MCF 10A (cell line): ENCODE measurements at places on chromosomes 7 and 10. TPM values are rescaled to one million over a fixed set of nuclear protein-coding genes. Genes with fewer than 3 reads are reported as not detected.

- DNase-seq, result no peak
Observed at GRCh38 chr7:20194343-20194995, 22.7 kb downstream of the MACC1 start.

DNA sequence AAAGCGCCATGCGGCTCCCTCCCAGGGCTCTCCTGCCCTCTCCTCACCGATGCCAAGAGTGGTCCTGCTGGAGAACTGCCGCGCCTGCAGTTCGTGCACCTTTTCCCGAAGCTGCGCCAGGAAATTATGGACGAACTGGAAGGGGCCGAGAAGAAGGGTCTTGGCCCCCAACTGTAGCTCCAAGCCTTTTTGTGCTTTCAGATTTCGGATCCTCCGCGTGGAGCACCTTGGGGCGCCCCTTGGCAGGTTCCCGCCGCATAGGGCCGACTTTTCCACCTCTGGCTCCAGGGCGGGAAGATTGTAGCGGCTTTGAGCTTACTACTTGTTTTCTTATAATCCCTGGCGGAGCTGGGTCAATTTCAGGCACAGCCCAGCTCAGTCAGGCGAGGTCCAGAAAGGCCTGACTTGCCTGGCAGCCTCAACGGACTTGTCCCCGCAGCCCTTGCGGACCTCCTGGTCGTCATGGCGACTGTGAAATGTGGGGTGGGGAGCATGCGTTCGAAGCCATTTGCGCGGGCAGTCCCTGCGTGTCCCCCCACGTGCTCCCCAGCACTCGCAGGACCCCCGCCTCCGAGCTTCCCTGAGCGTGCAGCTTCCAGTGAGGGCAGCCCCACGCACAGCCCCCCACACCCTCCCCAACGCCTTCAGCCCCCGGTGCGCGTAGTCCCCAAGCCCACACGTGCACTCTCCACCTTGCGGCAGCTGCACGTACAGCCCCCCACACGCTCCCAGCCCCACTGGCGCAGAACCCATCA, 129.9 kb downstream of the KBTBD2 start:
- DNase-seq, result no peak

DNA sequence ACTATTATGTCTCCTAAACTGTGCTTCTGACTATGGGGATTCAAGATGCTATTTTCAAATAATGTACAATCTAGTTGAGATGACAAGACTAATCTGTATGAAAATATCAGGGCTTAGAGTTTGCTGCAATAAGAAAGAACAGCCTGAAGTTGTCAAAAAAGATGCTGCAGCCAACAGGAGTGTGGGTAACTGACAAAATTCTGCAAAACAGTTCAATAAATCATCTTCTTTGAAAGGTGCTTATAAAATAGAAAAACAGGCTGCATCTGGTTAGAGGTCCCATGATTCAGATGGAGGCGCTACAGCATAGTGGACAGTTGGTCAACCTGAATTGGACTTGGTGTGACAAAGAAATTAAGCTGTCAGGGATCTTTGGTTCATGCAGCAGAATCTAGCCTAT, 511.0 kb downstream of the XPNPEP1 start:
- no peak for DNase-seq

GRCh38 chr7:129095258-129095657, 40.3 kb upstream of the TNPO3 start:
- no peak for DNase-seq

- DNase-seq, result no peak
Observed at GRCh38 chr10:816958-817357, 114.5 kb downstream of the LARP4B start.

DNA sequence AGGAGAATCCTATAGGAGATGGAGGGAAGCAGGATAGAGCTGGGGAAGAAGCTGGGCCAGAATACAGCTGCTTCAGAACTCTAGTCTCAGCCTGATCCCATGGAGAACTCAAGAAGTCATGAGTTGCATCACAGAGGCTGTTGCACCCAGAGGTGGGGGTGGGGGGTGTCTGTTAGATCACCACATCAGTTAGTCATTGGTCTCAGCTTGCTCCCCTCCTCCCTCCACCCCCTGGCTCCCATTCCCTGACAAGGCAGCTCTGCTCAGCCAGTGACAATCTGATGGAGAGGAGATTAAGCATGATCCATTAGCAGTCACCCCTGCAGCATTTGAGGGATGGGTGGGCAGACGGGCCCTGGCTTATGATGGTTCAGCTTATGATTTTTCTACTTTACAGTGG, 58.4 kb upstream of the FGL2 start:
- peak; percentile 11 for DNase-seq

DNA sequence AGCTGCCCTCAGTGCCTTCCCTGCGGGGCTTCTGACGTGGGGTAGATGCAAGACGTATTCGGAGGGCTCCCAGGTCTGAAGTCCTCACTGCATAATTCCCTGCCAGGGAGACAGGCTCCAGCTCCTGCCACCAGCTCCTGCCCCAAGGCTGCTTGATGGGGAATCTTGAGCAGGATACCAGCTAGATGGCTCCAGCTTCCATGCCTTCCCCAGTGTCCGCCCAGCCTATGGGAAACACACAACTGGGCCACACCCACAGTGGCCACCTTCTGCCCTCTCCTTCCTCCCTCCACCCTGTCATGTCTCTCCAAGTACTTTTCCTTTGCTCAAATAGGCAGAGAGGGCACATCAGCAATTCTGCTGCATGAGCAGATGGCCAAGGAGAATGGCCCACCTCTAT, 95.8 kb downstream of the PARP12 start:
- no peak for DNase-seq

- DNase-seq, result no peak
Observed at GRCh38 chr10:67262675-67263074, 336.8 kb downstream of the LRRTM3 start.

GRCh38 chr10:3271354-3272115, 99.0 kb upstream of the PITRM1 start:
- no peak for DNase-seq

DNA sequence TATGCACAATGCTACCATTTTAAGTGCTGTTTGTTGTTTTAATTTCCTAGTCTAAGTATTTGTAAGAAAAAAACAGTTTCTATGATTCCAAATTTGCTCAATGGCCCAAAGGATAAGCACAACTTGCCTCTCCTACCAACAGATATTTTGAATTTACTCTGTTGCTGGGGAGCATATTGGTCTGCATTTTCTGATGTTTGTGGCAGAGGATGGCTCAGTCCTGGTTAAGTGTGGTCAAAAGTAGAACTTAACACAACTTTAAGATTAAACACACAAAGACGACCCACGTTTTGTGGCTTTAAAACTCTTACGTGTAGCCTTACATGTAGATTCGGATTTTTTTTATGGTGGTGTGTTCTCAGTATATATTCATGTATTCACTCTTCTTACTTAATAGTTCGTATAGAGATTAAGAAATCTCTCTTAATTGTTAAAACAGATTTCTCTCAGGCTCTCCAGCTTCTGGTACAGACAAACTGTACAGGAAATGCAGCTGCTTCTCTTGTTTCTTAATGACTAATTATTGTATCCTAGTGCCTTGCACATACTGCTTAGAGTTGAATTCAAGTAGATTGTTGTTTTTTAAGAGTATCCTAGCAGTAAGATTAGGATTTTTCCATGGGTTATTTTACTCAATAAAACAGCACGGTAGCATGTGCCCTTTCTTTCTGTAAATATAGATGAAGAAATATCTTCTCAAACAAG, 86.2 kb downstream of the GPR85 start:
- no peak for DNase-seq

GRCh38 chr7:144144426-144144825, 21.4 kb downstream of the OR2A14 start:
- DNase-seq, result no peak

DNA sequence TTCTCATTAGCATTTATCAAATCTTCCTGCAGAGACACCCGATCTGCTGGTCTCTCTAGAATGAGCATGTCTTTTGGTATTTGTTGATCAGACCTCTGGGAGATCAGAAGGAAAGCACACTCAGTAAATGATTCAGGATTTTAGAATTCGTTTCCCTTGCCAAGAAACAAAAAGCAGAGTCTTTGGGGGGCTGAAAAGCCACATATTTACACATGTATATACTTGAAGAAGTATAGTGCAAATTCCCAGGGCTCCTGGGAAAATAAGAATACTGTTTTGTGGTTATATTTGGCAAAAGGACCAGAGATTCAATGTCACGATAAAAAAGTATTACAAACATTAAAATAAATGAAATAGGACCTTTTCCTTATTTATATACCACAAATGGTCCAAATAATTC, 100.2 kb downstream of the AGMO start:
- no peak for DNase-seq

- DNase-seq, result no peak
Observed at GRCh38 chr7:147423875-147424274, 1166.7 kb upstream of the C7orf33 start.

DNA sequence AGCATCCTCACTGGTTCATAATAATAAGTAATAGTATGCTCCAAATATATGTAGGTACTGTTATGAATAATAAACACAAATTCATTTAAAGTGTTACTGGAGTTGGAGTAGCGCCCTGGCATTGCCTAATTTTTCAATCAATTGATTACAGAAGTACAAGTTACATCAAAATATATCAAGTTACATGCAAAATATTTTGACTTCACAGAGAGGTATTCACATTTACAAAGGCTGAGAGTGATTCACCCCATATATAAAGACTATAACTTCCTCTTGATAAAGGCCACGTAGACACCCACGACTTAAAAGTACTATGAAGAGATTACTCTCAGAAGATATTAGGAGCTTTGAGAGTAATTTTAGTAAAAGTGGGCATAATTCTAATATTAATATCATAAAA, 13.6 kb upstream of the COL17A1 start:
- DNase-seq, result no peak

- DNase-seq, result no peak
Observed at GRCh38 chr7:1650363-1651030, 19.6 kb upstream of the ELFN1 start.

DNA sequence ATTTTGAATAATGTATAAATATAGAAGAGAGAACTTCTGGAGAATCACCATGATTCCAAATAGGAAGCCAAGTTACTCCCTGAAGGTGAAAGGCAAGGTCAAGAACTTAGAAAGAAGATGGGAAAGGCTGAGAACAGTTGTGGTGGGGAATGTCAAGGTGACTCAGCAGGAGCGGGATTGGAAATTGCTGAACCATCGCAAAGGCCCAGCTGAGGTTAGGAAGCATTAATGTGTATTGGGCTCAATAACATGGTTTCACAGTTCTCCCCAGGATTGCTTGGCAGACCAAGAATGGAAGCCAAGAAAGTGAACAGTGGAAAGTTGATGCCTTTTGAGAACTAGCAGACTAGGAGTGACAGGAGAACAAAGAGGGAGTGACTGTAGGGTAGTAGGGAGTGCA, 133.3 kb downstream of the VTI1A start:
- DNase-seq, result no peak

DNA sequence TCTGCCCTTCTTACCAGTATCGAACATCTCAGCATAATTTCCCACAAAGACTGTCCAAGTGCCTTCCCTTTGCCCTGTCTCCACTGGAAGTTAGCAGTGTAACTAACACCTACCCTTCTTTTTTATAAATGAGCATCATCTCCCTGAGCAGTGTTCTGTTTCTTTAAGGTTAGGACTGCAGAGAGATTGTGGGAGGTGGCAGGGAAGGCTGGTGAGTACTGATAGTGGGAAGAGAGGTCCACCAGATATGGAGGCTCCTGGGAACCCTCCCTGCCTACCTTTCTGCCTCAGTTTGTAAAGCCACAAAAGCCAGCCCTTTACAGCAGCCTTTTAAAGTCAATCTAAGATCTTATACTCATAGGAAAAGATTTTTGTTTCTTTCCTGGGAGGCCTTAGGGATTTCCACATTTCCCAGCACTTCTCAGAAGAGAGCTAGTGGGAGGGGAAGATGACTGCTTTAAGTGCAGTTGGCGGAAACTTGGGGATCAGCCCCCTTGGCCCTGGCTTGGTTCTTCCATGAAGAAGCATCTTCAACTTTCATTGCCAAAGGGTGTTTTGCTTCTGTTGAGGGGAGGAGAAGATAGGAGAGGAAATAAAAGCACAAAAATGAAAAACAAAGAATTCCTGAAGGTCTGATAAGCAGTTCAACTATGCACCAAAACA, 36.6 kb upstream of the CALD1 start:
- no peak for DNase-seq

ICA1 gene
- total RNA-seq, result 26.3 and 31.5 TPM in 2 replicates

HOXA2 gene
- 1.2 and 1.4 TPM in 2 replicates for total RNA-seq

CRYGN gene
- not detected in 2 replicates for total RNA-seq

XRCC2 gene
- total RNA-seq, result 4.1 and 5.2 TPM in 2 replicates

CWF19L1 gene
- total RNA-seq, result 21.7 and 24.4 TPM in 2 replicates

CYP3A5 gene
- 0.58 and 0.83 TPM in 2 replicates for total RNA-seq

TAS2R41 gene
- not detected in 2 replicates for total RNA-seq

SPDYE11 gene
- total RNA-seq, result not detected in 2 replicates

ZCCHC24 gene
- 2.8 and 3.1 TPM in 2 replicates for total RNA-seq

INPP5F gene
- total RNA-seq, result 10.3 and 14.9 TPM in 2 replicates

C10orf95 gene
- total RNA-seq, result 0.49 and 0.63 TPM in 2 replicates

KEL gene
- not detected in 2 replicates for total RNA-seq
